ENCODE measurements at places on chromosomes 7 and 10.

GRCh38 chr7:112889268-112889667, 99.1 kb upstream of the TMEM168 start:
- DNase-seq: no peak

- DNase-seq: peak; percentile 58
These were observed 177.1 kb downstream of the EVX1 start for GRCh38 chr7:27419581-27420177.

DNA sequence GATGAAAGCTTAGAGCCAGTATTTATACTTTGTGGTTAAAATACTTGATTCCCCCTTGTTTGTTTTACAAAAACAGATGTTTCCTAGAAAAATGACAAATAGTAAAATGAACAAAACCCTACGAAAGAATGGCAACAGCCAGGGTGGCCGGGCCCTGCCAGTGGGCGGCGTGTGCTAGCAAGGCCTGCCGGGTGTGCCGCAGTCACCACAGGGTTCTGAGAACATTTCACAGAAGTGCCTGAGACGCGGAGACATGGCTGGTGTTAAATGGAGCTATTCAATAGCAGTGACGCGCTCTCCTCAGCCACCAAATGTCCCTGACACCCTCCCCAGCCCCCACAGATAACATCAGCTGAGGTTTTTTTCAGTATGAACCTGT, 14.5 kb downstream of the GPR146 start:
- DNase-seq: no peak

DNA sequence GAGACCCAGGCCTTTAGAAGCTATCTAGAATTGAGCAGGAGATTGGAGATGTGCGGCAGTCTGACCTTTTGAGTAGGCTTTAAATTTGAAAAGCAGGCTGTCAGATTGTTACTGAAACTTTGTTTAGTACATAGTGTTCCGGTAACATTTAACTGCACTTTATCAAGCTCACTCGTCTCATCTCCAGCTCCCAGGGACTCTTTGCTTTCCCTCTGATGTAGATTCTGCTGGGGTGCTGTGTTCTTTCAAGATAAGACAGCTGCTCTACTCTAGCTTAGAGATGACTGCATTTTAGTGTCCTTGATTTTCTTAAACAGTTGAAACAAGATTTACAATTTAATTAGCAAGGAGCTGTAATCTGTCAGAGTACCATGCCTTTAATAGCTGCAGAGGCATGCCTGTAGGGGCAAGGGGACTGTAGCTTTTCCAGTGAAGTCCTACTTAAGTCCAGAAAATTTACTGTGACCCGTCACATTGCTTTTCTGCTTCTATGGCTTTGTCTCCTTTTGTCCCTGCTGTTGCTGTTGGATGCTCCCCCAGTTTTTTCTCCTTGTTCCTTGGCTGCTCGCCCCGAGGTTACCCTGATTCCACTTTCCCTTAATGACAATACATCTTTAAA, 56.4 kb upstream of the MTPN start:
- DNase-seq: peak; percentile 53

GRCh38 chr7:151849879-151850260, 27.0 kb downstream of the PRKAG2 start:
- DNase-seq: no peak

DNA sequence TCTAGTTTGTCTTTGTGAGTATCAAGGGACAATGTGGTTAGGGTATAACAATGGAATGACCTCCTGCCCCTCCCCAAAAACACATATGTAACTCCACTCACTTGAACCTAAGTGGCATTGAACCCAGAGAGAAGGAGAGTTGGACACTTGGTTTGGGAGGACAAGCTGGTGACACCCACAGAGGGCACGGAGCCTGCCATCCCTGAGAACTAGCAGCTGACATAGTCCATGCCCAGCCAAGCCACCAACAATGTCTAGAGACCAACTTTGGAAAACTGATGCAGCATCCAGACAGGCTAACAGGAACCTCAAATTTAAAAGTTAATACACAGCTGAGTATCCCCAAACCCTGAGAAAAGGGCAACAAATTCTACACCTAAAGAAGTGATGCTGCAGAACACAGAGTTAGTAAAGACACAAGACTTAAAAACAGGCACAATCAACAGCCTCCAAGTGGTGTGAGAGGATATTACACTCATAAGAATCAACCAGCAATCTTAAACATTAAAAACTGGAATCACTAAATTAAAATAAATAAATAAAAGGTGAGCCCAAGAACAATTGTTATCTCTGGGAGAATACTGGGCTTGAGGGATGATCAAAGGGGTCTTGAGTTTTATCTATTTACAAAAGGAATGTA, 27.2 kb downstream of the NUDCD3 start:
- DNase-seq: no peak

GRCh38 chr7:41002741-41003610, 699.9 kb downstream of the INHBA start:
- DNase-seq: peak; percentile 29

DNA sequence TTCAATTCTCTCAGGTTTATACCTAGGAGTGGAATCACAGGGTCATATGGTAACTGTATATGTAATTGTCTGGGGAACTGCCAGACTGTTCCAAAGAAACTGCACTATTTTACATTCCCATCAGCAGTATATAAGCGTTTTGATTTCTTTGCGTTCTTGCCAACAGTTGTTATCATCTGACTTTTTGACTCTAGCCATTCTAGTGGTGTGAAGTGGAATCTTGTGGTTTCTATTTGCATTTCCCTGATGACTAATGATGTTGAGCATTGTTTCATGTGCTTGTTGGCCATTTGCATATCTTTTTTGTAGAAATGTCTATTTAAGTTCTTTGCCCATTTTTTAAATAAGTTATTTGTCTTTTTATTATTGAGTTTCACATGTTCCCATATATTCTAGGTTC, 44.3 kb upstream of the ZC3HAV1 start:
- DNase-seq: no peak

- peak; percentile 11 for DNase-seq
These were observed 110.7 kb downstream of the AKR1D1 start for GRCh38 chr7:138186951-138187351.

DNA sequence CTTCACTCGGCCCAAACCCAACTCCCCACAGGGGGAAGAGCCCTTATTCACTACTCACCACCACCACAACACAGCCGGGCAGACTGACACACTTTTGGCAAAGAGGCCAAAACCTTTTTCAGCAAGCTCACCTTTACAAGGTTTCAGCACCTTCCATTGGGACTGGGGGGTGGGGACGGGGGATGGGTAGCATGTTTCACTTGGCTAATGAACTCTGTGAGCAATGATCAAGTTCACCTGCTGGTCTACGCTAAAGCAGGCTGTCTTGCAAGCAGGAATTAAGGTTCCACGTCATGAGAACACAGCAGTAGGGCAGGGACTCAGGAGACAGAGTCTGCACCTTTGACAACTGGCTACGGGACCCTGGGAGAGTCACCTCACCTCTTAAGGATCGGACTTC, 7.0 kb downstream of the FAM53B start:
- DNase-seq: peak; percentile 50

GRCh38 chr10:70615784-70616522, 13.4 kb upstream of the PRF1 start:
- DNase-seq: no peak

DNA sequence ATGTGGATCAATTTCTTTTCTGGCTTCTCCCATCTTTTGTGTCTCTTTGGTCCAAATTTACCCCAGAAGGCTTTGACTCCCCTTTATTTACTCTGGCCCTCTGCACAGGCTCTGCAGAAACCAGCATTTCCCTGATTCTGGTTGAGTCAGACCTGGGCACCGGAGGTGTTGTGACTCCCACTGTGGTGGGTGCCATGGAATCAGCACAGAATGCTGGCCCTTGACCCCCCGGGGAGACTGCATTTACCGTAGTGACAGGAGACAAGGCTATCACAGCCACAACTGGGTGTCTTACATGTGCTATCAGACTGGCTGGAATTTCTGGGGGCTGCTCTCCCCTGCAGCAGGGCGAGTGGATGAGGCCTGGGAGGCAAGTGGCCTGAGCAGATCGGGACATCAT, 37.6 kb downstream of the PLXDC2 start:
- no peak for DNase-seq

DNA sequence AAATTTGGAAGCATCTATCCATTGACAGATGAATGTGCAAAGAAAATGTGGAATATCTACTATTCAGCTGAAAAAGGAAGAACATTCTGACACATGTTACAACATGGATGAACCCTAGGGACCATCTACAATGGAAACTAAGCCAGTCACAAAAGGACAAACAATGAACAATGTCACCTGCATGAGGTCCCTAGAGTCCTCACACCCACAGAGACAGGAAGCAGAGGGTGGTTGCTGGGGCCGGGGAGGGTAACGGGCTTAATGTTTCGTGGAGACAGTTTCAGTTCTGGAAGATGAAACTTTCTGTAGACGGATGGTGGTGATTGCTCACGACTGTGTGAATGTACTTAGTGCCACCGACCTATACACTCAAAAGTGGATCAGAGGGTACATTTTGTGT, 282.9 kb downstream of the ADARB2 start:
- DNase-seq: no peak

DNA sequence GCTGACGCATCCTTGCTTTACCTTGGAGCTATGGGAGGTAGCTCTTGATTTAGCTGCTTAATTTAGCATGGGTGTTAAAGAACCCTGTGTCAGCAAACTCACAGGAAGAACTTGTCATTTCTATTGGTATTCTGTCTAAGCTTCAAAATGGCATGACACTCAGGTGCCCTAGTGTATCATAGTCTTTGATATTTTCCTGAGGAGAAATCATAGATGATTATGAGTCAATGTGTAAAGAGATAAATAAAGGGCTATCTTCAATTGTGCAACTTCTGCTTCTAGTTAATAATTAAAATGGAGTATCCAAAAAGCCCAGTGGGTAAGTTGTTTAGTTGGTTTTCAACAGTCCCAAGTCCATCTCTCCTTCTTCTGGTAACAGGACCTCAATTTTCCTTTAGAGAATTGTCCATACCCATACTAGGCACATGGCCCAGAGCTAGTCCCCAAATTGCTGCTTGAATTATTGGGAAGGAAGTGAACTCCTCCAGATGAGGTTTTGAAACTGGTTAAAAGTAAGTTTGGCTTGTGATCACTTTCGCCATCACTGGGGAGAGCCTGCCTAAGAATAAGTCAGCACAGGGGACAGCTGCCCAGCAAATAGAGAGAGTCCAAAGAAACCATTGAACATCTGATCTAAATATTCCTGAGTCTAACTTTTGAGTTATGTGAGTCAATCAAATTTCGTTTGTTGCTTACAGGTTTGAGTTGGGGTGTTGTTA, 169.0 kb upstream of the PHYHIPL start:
- DNase-seq: no peak

- DNase-seq: no peak
These were observed 160.5 kb downstream of the WDR37 start for GRCh38 chr10:1216574-1217236.

DNA sequence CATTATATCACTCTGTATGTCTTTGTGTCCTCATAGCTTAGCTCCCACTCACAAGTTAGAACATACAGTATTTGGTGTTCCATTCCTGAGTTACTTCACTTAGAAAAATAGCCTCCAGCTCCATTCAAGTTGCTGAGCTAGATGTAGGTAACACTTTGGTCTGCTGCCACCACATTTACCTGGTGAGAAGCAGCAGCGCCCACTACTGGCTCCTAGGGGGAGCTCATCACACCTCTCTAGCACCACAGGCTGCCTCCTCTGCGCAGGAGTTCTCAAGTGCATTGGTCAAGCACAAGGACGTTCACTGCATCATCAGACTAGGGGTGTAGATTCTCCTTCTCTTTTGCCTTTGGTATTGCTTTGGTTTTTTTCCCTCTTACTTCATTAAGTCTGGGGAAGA, 530.9 kb upstream of the AUTS2 start:
- peak; percentile 45 for DNase-seq

DNA sequence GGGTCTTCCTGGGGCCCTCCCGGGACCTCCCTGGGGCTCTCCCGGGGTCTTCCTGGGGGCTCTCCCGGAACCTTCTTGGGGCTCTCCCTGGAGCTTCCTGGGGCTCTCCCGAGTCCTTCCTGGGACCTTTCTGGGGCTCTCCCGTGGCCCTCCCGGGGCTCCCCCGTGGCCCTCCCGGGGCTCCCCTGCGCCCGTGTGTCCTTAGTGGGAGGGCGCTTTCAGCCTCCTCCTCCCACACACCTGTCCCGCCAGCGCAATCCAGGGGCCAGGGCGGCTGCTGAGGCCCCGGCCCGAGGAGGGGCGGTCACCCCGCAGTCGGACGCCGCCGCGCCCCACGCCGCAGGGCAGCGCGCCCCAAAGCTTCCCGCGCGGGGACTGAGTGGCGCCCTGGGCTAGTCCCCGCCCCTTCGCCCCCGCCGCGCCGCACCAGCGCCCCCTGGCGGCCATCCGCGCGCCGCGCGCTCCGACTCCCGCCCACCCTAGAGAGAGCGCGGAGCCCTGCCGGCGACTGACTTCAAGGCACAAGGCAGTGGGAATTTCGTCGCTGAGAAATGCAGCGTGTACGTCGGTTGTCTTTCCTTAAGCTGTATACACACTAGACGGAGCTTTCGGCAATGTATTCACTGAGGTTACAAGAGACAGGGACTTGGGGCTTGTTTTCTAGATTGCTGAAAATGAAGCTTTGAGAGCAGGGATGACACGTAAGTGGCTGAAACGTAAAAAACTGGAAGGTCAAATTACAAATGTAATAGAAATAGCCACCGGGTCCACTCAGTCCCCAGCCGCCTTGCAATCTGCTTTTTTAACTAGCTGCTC, 47.1 kb downstream of the INSIG1 start:
- peak; percentile 89 for DNase-seq

GRCh38 chr10:64537928-64538327, 1016.7 kb downstream of the REEP3 start:
- DNase-seq: peak; percentile 3

GRCh38 chr7:142642316-142642715, 107.0 kb upstream of the PRSS1 start:
- DNase-seq: no peak

- no peak for DNase-seq
These were observed 17.6 kb downstream of the ITGB8 start for GRCh38 chr7:20348125-20348807.

- no peak for DNase-seq
These were observed 396.5 kb upstream of the NPVF start for GRCh38 chr7:25624833-25625232.

- DNase-seq: peak; percentile 9
These were observed 87.4 kb downstream of the CHST15 start for GRCh38 chr10:124005991-124006392.

GRCh38 chr7:69110450-69111050, 487.7 kb upstream of the AUTS2 start:
- no peak for DNase-seq
